ENCODE measurements at places on chromosomes 6 and 20.

- DNase-seq: no peak
These were observed 72.6 kb downstream of the HIVEP2 start for GRCh38 chr6:142872376-142872775.

GRCh38 chr20:62896526-62896925, 29.8 kb downstream of the DIDO1 start:
- no peak for DNase-seq

DNA sequence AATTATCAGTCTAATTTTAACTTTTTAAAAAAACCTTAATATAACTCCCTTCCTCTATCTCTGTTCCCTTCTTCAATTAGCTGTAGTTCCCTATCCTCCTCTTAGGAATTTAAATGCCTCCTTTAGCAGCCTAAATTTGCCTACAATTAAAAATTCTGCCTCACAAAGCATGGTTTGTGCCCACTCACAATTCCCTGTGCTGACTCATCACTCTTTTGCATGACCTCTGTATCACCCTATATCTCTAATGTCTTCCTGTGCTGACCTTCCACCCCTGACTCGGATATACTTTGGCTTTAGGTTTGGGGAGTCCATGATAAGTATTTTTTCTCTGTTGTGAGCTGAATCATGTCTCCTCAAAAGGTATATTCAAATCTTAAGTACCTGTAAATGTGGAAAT, 253.6 kb downstream of the RNF144B start:
- DNase-seq: no peak

DNA sequence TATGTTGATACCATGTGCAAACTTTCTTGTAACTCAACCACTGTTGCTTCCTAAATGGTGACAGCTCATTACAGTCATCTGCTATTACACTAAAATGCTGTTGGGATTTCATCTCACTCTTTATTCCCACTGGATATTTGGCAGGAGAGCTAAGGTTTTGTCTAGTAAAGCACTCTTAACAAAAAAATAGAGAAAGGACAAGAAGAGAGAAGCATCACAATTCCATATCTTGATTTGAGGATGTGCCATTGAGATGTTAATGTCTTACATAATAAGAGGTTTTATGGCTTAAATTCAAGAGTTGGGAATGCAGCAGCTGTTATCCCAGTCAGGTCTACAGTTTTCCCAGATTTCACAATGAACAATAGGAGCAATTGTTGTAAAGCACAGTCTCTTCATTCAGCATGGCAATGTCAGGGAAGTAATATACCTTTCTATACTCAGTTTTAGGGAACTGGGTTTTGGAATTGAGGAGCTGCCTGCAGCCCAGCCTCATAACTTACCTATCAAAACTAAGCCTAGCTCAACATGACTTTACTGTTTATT, 134.9 kb downstream of the ISM1 start:
- DNase-seq: no peak

DNA sequence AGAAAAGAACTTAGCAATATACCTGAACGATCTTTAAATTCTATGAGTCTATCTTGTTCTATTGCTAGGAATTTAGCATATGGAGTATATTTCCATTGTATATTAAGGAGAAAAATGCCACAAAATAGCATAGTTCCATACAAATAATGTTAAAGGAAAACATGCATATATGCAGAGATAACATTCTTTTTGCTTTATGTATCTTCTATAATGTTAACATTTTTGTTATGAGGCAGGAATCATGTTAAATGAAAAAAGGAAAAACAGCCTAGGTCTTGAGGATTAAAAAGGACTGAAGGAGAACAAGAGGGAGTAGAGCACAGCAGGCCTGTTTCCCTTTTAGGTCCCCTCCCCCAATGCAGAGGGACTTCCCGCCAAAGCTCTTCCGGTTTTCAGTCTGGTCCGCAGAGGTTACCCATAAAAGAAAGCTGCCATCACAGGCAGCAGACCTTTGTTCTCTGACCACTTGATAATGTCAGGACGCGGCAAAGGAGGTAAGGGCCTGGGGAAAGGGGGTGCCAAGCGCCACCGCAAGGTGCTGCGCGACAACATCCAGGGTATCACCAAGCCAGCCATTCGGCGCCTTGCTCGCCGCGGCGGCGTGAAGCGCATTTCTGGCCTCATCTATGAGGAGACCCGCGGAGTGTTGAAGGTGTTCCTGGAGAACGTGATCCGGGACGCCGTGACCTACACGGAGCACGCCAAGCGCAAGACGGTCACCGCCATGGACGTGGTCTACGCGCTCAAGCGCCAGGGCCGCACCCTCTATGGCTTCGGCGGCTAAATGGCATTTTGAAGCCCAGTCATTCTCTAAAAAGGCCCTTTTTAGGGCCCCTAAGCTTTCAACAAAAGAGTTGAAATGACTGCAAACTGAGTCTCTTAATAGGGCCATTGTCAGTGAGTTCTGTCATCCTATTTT, 108.4 kb upstream of the PRSS16 start:
- DNase-seq: no peak

DNA sequence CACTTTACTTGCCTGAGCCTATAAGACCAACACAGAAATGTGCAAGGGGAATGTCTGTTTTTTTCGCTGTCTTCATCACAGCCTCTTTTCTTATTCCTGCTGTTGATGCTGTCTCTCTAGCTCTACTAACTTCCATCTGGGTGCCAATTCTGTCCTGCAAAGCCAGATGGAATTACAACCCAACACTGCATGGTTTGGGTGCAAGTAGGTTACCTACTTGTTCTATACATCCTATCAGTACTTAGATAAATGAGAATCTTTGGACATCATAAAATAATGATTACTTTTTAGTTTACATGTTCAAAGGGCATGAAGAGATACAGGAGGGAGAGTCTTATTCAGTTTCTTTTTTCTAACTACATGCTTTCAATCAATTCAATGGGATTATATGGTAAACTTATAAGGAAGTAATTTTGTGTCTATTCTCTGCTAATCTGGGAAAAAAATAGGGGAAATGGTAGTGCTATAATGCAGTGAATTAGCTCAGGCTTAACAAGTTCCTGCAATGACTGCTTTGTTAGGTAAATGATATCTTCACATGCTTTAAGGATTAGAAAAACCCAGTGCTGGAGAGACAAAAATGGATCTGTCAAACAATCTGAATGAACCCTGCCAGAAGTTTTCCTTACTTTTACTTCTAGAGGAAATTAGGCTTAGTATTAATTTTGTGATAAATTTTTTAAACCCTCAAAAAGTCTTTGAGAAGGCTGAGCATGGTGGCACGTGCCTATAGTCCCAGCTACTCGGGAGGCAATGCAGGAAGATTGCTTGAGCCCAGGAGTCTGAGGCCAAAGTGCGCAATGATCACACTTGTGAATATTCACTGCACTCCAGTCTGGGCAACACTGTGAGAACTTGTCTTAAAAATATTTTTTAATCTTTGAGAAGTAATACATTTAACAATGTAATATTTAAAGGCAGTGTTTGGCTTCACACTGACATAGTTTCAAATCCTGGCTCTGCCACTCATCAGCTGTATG, 86.5 kb upstream of the E2F3 start:
- DNase-seq: no peak

DNA sequence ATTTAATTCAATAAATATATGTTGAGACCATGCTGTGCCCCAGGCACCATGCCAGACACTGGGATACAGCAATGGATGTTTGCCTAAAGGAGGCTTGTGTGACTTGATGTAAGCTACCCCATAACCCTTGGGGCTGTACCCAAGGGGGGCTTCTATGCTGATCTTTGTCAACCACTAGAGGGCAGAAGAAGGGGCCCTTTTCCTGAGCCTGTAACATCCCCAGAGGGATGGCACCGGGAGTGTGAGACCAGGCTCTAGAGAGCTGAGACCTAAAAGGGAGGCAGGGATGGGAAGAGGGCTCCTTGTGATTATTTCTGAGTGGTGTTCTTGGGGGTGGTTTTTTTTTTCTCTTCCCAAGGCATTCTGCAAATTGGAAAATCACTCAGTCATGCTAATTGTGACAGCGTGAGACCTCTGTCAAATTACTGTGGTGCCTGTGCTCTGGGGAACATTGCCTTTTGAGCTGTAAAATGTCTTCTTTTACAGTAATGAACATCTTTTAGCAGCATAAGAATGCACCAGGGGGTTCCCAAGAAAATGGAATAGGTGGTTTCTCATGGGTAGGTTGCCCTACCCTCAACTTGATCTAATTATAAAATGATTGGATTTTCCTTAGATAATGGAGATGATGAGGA, 138.7 kb upstream of the SLC24A3 start:
- no peak for DNase-seq

DNA sequence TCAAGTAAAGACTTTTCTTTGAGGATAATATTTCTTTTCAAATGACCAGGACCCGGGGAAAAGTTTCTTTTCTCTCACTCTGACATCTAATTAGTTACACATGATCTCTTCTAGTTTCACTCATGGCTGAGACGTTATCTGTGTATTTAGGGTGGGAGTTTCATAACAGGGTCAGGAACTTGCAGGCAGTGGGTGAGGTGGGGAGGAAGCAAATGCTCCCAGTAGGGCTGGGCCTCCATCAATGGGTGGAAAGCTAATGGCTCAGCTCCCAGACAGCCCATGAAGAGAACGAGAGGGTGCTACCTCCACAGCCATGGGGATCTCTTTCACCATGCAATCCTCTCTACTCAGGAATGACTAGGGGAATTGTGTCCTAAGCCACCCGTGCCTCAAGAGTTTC, 119.3 kb downstream of the F13A1 start:
- no peak for DNase-seq

- no peak for DNase-seq
These were observed 1177.9 kb downstream of the GRIK2 start for GRCh38 chr6:102571236-102571908.

DNA sequence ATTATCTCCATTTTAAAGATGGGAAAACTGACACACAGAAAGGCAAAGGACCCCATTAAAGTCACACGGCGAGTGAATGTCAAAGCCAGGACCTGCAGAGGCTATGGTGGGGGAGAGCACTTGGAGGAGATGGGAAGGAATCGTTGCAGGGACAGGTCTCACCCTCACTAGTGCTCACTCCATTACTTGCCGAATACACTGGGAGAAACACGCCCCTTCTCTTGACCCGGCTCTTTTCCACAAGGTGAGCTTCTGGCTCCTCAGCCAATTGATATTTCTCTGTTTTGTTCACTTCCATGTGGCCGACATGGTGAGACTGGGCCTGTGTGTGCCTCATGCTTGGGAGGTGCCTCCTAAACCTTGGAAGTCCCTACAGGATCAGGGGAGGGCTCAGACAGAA, 117.8 kb upstream of the KCNG1 start:
- DNase-seq: no peak

DNA sequence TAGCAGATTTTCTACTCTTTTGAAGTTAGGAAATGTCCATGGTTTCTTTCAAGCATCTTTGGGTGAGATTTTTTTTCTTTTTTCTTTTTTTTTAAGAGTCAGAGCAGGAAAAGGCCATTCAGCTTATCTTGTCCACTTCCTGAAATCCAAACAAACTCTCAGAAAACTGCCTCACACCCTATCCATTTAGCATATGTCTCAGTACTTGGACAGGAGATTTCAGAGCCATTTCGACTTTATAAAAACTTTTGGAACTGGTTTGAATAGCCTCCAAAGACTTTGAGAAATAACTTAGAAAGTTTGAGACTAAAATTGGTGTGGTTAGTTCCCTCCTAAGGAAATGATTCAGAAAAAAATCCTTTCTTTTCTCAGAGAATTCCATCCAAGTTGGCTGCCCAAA, 125.1 kb downstream of the MYLK4 start:
- no peak for DNase-seq

- no peak for DNase-seq
These were observed 43.0 kb downstream of the PDYN start for GRCh38 chr20:1950836-1951235.

DNA sequence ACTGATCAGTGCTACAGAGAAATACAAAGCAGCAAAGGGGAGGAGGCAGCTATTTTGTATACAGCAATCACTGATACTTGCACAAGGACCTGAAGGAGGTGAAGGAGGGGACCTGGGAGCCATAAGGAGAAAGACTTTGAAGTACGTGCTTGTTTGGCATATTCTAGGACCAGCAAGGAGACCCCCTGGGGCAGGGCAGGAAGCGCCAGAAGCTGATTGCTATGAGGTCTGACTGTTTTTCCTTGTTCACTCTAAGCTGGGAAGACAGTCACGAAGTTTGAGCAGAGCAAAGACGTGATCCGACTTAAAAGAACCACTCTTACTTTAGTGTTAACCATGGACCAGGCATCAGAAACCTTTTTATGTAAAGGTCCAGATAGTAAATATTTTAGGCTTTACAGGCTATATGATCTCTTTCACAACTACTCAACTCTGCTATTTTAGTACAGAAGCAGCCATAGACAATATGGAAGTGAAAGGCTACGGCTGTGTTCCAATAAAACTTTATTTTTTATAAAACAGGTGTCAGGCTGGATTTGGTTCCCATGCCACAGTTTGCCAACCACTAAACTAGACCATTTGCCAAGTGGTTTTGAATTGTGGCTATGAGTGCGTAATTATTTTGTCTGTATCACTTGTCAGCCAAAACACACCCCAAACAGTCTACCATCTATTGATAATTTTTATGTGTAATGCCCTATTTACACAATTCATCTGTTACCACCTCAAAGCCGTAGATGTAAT, 217.9 kb downstream of the PRL start:
- DNase-seq: no peak

DNA sequence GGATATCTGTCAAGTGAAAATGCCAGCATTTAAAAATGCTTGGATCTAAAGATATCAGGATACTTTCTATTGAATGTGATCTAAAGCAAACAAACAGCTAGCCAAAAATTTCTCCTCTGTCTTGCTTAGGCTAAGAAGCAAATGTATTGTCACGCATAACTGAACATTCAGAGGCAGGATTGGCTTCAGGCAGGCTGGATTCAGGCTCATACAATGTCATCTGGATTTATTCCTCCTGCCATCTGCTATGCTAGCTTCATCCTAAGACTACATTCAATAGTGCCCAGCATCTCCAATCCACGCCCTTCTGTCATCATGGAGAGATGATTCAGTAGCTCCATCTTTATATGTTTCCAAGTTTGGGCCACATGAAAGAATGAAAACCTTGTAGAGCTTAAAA, 27.1 kb downstream of the PFDN4 start:
- no peak for DNase-seq

DNA sequence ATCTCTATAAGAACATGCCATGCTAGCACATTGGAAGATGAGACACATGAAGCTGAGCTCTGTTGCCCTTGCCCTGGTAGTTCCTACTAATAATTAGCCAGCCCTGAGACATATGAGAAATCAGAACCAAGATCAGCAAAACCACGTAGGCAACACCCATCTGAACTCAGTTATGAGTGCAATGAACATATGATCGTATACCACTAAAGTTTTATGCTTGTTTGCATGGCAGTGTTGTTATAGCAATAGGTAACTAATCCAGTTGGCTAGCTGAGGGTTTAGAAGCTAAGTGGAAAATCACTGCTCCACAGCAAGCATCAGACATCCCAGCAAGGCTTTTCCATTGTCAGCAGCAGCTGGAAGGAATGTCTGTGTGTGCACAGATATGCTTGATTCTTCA, 180.7 kb downstream of the BTBD3 start:
- no peak for DNase-seq

- no peak for DNase-seq
These were observed 47.4 kb downstream of the LGSN start for GRCh38 chr6:63272397-63272796.

DNA sequence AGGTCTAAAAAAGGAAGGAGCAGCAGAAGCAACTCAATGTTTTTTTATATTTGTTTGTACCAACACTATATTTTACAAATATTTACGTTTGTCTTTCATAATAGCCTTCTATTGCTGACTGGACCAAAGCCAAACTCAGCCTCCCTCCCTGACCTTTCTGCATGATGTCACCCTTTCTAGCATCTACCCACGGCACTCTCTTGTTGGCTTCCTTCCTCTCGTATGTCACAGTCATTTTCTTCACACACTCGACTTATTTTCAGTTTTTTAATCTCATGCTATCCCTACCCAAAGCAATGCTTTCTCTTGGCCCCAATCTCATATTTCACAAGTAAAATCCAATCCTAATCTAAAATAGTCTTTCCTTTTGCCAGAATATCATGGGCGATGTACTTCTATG, 16.3 kb upstream of the FAM8A1 start:
- DNase-seq: no peak
